ENCODE measurements at places on chromosomes 16 and 17.

DNA sequence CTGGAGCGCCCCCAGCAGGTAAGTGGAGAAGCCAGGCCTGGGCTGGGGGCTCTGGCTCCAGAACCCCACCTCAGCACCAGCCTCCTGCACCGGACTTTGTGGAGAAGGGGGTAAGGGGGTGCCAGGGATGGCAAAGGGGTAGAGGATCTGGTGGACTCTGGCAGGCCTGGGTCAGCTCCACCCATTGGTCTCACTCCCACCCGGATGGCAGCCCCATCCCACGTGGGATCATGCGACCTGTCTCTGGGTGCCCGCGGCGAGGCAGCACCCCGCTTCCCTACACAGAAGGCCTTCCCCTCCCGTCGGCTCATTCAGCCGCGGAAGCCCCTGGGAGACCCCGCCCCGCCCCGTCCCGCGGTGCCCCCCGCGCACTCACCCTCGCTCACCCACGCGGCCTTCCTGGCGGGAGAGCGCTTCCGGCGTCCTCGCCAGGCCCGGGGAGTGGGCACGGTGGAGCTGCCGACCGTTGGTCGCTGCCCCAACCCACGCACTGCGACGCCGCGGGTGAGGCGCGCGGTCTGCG is 498 bp upstream of the PLEKHG4 start:
- peak; percentile 15 for DNase-seq

GRCh38 chr16:945271-946047 is 25.3 kb downstream of the LMF1 start:
- DNase-seq: no peak

GRCh38 chr17:39212195-39212810 is 12.2 kb downstream of the RPL19 start:
- no peak for DNase-seq

GRCh38 chr17:16661217-16661616 is 7.6 kb upstream of the ZNF624 start:
- no peak for DNase-seq

- DNase-seq: no peak
Measured at GRCh38 chr16:66961065-66961744, at the start of gene CES3. Gene CES3 (plus strand): TSS chr16:66961266. CDS start chr16:66961308, 42 bp downstream.

- DNase-seq: no peak
Measured at GRCh38 chr16:64339052-64339770, 782.7 kb downstream of the CDH11 start.
